Hippocampal formation (tissue), 2 donors: ENCODE measurements at places on chromosomes 7 and 10.

DNA sequence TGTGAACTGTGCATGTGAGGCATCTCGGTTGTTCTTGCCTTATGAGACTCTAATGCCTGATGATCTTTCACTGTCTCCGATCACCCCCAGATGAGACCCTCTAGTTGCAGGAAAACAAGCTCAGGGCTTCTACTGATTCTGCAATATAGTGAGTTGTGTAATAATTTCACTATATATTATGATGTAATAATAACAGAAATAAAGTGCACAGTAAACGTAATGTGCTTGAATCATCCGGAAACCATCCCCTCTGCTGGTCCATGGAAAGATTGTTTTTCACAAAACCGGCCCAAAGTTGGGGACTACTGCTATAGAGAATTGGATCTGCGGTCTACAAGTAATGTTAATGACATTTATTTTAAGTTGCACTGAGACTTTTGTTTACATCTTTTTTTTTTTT is 126.7 kb downstream of the TPST1 start:
- no peak for DNase-seq

- no peak for DNase-seq
These were observed 50.4 kb downstream of the ADRA2A start for GRCh38 chr10:111127081-111127848.

GRCh38 chr7:142298009-142298408 is 40.2 kb upstream of the PRSS58 start:
- no peak for DNase-seq

DNA sequence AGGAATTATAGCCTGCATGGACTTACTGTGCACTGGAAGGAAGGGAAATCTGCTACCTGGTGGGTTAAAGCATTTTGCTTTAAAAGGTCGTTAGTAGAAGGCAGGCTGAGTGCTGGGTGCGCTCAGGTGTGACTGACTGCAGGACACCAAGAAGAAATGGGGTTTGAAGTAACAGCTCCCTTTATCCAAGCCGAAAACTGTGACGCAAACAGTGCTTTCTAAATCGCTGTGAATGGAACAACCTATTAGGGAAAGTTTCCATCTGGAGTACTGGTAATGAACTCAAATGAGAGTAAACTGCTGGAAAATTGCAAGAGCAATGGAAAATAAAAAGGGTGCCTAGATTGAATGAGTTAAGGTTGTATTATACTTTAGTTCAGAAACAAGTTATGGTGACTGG is 95.3 kb downstream of the CNNM2 start:
- no peak for DNase-seq

- no peak for DNase-seq
These were observed 216.1 kb upstream of the ZMIZ1 start for GRCh38 chr10:78852466-78853240.

DNA sequence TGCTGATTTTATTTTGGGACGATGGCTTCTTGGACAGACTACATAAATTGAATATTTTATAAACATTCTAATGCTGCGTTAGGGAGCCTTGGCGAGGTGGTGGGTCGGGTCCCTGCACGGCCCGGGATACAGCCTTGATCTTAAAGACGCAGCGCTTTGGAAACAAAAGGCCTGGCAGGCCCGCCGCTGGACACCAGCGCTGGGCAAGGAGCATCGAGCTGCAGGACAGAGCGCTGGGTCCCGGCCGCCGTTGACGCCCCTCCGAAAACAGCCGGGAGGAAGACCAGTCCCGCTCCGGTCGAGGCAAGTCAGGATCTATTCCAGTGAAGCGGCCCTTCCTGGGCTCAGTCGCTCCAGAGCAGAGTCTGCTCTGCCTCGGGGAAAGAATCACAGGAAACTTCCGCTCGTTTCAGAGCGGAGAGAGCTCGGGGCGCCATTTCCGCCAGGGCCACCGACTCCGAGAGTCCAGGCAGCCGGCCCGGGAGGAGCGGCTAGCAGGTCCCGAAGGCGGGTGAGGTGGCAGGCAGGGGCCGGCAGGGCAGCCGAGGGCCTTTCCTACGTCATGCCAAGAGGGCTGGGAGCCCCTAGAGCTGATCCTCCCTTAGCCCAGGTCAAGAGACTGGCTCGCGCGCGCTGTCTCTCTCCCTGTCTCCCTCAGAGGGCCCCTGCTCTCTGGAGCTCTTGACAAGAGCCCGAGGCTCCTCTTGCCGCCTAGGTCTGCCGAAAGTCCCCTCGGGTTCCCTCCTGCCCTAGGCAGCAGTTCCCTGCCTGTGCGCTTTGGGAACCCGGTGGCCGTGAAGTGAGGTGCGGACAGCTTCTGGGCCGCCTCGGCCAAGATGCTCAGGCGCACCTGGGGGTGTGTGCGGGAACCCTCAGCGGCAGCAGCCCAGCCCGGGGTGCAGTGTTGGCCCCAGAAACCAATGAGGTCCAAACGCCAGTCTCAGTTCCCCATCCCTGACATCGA is 1.4 kb upstream of the DRGX start:
- DNase-seq, result no peak
